ENCODE measurements at places on chromosomes 5 and 9.

DNA sequence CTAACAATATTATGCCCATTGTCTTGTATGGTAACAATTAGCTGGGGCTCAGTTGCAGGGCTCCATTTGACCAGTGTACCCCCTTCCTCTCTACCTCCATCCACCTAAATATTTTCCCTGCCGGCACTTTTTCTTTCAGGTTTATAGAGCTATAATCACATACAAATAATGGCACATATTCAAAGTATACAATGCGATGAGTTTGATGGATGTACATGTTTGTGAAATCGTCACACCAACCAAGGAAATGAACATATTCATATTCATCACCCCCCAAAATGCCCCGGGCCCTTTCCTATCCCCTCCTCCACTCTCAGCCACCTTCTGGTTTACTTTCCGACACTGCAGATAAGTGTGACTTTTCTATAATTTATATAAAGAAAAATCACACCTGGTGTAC, 351.5 kb downstream of the GADD45G start:
- DNase-seq, result no peak

DNA sequence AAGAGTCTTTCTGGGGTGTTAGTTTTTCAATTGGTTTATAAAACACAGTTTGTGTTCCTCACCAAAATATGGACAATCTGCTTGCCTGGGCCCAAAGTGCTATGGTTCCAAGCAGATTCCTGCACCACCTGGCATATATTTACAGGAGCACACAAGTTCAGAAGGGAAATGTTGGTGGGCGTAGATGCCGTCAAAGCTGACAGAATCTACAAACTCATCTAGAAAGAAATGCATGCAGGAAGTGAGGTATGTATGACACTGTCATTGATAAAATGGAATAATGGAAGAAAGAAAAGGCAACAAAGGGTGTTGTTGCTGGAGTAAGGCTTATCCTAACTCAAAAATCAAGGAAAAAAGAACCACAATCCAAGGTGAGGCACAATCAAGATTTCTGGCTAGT, 225.8 kb downstream of the MLLT3 start:
- no peak for DNase-seq

DNA sequence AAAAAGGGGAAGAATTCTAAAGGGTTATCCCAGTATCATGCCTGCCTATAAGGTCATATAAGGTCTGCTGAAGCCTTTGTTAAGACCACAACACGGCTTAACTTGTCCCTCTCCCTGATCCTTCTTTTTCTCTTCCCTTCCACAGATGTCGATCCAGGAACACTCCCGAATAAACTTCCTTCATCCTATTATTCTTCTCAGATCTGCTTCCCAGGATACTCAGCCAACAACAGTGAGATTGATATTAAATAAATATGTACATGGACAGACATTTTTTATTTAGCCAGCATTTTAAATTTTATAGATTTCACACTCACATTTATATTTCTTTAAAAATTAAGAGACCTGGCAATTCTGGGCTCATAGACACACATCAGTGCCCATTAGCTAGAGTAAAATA, 44.1 kb downstream of the DPYSL3 start:
- DNase-seq, result no peak

DNA sequence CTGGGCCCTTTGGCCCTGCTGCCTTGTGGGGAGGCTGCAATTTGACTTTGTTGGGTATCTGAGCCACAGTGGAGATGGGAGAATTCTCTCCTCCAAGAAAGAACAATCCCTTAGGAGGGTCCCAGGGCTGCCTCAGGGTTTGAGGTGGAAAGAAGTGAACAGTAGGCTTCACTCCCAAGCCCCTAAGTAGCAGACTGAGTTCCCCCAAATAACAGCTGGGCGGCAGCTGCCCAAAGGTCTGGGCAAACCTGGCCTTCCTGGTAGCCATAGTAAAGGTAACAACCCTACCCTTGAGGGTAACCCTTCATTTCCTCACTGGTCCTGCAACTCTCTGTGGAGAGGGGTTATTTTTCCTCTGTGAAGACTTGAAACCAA, 746 bp downstream of the RGS3 start:
- no peak for DNase-seq

DNA sequence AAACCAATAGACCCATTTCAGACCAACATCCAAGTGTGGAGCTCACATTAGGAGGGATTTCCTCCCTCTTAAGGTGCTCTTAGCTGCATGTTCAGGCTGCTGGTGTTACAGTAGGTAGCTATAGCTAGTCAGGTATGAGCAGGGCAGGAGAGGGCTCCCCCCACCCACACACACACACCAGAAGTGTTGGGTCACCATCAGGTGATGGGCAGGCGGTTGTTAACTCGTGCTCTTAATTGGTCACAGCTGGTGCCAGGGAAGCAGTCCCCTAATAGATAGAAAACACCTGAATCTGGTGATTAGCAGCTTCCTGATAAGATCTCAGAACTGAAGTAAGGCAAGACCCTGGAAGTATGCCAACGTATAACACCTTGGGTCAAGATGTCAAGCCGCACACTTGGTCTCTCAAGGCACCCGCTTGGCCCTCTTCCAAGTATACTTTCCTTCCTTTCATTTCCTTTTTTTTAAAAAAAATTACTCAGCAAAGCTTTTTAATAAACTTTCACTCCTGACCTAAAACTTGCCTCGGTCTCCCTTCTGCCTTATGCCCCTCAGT, 532.4 kb downstream of the DNAH5 start:
- DNase-seq, result no peak

GRCh38 chr5:112070022-112070421, 313.0 kb upstream of the NREP start:
- DNase-seq, result no peak

GRCh38 chr5:66516550-66516949, 79.6 kb upstream of the MAST4 start:
- DNase-seq, result no peak

GRCh38 chr5:90408571-90409317, 812 bp downstream of the CETN3 start:
- DNase-seq, result peak; percentile 20

- no peak for DNase-seq
These were observed 8.6 kb downstream of the SLC45A2 start for GRCh38 chr5:33975852-33976251.

Measured in kidney tubule cell (primary cell).